ENCODE measurements at places on chromosomes 5 and 9.

DNA sequence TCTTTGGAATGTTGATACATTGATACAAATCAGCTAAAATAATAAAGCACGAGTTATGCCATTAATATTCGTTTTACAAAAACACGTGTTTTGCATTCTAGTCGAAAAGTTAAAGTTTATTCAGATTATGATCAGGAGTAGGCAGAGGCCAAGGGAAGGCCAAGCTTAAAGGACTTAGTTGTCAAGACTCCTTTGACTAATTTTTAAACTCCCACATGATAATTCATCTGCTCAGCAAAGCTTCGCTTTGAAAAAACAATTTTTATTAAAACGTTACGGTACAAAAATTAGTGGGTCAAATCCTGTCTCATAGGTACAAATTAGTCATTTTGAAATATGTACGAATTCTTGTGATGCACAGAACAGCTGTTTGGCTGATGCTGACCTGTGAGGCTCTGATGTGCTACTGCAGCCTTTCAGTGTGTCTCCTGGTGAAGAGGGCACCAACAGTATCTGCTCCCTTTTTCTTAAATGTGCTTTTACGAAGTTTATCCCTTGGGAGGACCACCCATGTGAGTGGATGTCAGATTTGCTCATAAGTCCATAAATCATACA, 23.0 kb upstream of the NR3C1 start:
- no peak for DNase-seq

DNA sequence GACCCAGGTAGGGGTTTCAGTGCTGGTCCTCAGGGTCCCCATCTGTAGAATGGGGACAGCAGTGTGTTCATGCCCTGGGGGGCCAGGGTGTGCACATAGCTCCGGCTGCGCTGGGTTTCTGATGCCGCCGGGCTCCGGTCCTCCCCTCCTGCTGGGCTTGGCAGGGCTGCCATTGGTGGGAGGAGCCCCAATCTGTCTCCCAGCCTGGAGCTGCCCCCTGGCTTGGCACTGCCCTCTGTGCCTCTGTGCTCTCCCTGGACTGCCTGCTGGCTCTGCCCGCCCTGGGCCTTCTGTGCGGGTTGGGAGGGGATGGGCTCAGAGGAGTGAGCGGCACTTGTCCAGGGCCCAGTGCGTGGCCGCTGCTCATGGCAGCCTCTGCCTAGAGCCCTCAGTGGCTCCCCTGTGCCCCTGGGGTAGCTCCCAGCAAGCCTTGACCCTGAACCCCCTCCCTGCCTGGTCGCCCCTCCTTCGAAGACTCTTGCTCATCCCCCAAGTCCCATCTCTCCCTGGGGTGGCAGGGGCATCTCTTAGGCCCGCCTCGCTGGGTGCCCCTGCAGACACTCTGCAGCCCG, 35.7 kb downstream of the RXRA start:
- DNase-seq, result no peak

GRCh38 chr9:100602342-100602801, 24.5 kb downstream of the CAVIN4 start:
- peak; percentile 27 for DNase-seq

- DNase-seq, result no peak
These were observed 998.4 kb upstream of the CTNND2 start for GRCh38 chr5:12902611-12903010.

DNA sequence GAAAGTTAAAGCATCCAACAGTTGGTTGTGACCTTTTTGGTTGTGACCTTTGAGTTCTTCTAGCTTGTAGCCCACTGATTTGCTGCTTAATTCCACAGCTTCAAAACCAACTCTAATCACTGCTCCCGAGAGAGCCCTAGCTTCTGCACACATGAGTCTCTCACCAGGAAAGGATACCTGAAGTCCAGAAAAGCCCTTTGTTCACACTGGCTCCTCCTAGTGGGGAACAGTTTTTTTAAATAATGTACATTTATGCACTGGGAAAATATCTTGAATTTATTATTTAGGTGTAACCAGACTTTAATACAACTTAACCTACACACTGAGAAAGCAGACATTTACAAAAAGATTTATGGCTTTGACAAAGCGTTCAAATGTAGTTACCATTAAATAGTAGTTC, 120.2 kb upstream of the CCDC152 start:
- DNase-seq, result no peak
